ENCODE measurements at places on chromosomes 1 and 21.

DNA sequence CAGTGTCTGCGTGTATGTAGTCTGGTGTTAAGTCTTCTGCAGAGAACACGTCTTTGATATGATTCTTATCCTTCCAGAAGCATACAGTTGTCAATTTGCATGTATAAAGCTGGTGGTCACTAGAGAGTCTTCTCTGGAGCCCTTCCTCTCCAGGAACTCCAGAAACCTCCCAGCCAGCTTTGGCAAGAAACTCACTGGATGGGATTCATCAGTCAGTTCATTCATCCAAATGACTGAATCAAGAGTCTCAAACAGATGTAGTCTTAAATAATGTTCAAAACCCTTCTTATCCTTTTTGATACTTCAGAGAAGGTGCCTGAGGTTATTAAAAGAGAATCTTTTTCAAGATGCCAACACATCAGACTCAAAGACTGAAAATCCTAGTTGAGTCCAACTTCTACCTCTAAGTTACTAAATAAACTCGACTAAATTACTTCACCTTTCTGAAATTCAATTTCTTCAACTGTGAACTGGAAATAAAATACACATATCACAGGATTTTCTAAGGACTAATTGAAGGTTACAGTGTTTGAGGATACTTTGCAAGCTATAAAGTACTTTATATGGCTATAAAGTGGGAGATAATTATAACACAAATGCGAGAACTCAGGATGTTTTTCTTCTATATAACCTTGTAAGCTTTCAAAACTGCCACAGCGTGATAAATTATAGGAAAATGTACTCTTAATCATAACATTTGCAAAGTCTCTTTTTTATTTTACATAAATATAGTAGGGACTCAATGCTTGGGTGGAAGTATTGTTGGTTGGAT, 252.4 kb downstream of the FGGY start:
- no peak for DNase-seq

DNA sequence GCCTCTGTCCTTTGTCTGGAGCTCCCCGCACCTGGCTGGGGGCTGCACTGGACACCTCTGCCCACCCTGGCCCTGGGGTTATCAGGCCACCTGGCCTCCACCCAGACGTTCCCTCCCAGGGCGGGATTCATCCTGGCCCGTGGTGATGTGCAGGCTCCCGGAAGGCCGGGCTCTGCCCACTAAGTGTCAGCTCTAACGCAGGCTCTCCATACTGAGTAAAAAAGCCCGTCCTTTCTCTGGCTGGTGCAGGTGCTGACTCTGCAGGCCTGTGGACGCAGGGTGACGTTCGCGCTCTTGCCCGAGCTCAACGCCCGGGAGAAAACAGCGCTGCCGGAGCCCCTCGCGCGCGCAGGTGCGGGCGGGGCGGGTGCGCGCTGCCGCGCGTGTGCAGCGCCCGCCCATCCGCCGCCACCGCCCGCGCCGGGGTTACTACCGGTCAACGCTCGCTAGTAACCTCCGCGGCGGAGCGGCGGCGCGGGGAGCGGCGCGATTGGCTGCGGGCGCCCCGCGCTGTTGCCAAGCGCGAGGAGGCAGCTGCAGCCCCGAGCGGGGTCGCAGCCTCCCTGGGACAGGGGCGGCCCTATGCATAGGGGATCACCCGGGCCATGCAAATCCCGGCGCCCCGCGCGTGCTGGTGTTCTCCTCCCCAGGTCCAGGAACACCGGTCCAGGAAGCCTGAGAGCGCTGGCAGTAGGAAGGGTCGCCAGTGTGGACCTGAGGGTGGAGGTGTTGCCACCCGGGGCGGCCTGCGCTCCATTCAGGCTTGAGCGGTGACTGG, 15.7 kb downstream of the ABCG1 start:
- DNase-seq, result peak; percentile 25

GRCh38 chr21:44569861-44570517, 3.5 kb upstream of the KRTAP10-4 start:
- no peak for DNase-seq

- peak; percentile 30 for DNase-seq
Observed at GRCh38 chr21:31514598-31514997, 144.9 kb upstream of the SOD1 start.

- DNase-seq, result no peak
Observed at GRCh38 chr1:167430134-167430848, 88.0 kb downstream of the CD247 start.

DNA sequence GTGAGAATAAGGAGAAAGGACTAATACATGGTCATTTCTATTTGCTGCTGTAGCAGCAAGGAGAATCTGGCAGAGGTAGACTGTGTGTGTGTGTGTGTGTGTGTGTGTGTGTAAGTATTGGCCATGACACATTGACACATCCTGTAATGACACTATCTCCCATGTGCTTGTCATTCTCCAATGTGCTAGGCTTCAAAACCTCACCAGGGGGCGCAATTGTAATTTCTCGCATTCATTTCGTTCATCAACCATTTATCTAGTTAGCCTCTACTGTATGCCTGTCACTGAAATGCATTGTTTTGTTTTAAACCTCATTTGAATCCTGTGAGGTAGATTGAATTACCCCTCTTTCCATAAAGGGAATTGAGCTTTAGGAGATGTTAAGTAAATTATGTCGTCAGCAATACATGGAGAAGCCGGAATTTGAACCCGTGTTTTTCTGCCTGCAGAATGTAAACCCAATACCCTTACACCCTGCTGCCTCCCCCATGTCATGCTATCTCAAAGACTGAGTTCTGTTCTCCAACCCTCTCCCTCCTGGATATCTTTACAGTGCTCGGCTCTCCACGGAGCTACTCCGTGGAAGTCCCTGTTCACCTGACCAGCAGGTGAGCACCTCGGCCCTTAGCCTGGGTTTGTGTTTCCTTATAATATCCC, 100.8 kb downstream of the UCK2 start:
- no peak for DNase-seq

DNA sequence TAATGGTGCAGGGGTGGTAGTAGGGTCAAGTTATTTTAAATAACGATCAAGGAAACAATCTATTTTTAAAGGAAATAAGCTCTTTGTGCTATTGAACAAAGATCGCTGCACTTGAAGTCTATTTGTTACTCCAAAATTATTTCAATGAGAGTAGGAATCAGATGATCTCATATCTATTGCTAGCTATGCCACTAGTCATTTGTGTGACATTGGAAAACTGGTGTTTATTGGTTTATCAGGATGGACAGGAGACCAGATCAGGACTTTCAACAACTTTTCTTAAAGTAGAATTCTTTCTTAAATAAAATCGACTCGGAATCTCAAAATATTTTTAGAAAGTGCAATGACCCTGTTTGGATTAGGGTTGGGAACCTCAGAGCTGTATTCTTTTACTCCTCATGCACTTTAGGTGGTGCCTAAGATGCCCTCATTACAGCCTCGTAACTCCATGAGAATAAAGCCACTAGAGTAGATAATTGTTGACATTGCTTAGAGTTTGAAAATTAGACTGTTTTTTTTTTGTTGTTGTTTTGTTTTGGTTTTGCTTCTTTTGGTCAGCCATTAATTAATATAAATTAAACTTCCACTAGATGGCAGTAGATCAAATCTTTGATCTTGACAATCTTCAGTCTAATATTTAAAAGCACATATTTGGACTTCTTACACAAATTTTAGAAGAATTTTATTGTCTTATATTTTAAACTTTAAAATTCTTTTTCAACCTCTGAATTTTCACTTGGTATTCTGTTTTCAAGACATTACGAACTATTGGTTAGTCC, 352.4 kb downstream of the USP25 start:
- DNase-seq, result no peak

GRCh38 chr21:24188506-24188905, 1418.8 kb downstream of the MRPL39 start:
- no peak for DNase-seq

DNA sequence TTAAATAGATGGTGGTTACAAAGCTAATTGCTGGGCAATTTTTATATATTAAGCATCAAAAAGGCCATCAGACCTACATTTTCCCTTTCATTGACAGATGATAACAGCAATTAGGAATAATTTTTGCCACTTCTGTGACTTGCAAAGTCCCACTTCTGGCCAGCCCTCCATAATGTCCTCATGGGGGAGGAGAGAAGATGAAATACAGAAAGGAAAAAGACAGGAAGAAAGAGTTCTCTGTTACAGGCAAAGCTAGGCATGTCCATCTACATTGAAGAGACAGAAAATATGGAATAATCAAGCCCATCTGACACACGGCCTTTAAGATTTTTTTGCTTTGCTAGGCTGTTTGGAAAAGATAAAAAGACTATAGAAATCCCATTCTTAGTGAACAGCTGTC, 108.0 kb downstream of the ENAH start:
- DNase-seq, result no peak

DNA sequence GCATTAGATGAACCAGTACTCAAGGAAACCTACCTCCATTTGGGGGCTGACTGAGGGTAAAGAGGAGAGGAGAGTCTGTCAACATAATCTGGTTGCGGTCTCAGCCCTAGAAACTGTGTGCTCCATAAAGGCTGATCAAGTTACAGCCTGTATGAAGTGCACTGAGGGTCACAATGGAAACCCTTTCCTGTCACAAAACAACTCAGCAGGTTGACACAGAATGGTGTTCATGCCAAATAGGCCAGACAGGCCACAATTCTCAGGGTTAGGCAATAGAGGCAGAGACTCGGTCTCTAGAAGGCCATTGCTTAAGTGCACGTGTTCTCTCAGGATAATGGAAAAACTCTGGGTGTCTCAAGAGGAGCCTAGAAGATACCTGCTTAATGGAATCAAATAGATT, 4.1 kb upstream of the ANKRD35 start:
- DNase-seq, result no peak

GRCh38 chr1:224358237-224358636, 1.6 kb downstream of the CNIH4 start:
- no peak for DNase-seq

GRCh38 chr1:41773144-41773591, 145.6 kb downstream of the HIVEP3 start:
- no peak for DNase-seq

DNA sequence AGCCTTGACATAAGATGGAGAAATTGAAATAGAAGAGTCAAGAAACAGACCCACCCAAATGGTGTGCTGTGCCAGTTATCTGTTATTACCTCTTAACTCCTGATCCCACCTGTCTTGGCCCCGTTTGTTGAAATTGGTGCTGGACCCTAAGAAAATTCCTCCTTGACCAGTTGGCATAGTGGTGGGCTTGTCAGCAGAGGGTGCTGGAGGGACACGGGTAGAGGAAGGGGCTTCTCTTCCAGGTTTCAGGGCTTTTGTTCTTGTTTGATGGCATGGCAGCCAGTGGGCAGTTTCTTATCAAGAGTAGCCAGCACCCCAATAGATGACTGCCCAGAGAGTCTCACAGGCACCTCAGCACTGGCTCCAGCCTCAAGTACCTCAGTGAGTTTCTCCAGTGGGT, 51.6 kb downstream of the PCBP3 start:
- DNase-seq, result no peak

GRCh38 chr1:27872059-27872801, at the start of gene THEMIS2:
TSS of gene THEMIS2 (plus strand) at chr1:27872544. CDS start at chr1:27872572, 28 bp downstream.
- no peak for DNase-seq

GRCh38 chr1:200034761-200035396, 7.4 kb downstream of the NR5A2 start:
- no peak for DNase-seq

DNA sequence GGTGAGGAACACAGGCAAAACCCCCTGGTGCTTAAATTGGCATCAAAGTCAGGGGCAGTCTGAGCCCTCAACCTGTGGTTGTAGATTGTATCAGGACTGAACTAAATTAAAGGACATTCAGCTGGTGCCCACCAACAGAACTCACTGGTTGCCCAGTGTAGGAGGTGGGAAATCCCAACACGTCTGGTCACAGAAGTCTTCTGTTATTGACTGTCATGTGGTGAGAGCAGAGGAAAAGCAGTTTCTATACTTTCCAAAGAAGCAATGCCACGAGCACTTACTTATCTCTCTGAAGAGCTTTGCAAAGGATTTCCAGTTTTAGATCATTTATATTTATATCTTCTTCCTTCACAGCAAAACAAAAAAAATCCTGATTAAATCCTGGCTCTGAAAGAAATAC, 15.0 kb upstream of the ACTA1 start:
- DNase-seq, result no peak

- no peak for DNase-seq
Observed at GRCh38 chr21:25961042-25961441, 209.5 kb downstream of the APP start.

DNA sequence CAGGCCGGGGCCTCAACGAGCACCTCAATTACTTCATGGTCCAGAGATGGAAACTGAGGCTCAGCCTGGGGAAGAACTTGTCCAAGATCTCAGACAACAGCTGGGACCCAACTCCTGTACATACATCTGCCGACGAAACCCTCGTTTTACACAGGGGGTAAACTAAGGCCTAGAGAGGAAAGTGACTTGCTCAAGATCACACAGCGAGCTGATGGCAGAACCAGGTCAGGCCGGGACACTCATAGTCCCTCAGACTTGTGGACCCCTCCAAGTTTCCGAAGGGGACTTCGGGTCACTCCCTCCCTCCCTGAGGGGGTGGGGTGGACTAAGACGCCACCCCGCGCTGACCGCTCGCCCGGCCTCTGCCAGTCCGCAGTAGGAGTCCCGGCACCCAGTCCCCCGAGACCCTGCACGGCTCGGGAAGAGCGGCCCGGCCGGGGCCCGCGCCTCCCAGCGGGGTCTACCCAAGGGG, 430 bp downstream of the WASF2 start:
- DNase-seq, result peak; percentile 47

DNA sequence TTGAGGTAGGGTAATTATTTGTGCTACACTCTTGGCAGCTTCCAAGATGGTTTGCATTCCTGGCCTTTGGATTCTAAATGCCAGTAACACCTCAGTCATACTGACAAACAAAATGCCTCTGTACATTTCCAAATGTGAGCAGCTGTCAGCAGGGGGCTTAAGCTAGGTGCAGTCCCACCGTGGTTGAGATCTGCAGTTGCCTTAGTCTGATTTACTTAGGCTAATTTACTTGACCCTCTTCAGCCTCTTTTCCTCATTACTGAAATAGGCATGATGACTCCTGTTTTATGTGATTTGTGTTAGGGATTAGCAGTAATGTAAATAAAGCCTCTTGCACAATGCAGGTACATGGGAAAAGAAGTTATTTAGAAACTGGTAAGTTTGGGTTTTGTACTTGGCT, 13.5 kb upstream of the SPATA1 start:
- no peak for DNase-seq

- no peak for DNase-seq
Observed at GRCh38 chr1:210669951-210670350, 341.2 kb downstream of the HHAT start.

DNA sequence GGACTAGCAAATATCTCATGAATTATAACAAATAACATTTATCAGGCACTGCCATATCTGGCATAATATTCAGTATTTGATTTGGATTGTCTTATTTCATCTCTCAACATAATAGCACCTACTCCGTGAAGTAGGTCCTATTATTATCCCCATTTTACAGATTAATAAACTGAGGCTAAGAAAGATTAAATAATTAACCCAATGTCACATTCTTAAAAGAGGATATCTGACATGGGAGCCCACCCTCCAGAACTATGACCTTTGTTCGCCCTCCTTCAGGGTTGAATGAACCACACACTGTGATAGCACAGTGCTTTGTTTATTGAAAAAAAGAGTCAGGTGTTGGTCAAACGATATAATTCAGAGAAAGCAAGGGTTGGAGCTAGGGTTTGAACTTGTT, 19.4 kb upstream of the MAGI3 start:
- no peak for DNase-seq
